GM04503 (cell line): ENCODE measurements at places on chromosomes 4 and X.

- no peak for DNase-seq
Observed at GRCh38 chrX:115958687-115959359, 211.7 kb upstream of the AGTR2 start.

DNA sequence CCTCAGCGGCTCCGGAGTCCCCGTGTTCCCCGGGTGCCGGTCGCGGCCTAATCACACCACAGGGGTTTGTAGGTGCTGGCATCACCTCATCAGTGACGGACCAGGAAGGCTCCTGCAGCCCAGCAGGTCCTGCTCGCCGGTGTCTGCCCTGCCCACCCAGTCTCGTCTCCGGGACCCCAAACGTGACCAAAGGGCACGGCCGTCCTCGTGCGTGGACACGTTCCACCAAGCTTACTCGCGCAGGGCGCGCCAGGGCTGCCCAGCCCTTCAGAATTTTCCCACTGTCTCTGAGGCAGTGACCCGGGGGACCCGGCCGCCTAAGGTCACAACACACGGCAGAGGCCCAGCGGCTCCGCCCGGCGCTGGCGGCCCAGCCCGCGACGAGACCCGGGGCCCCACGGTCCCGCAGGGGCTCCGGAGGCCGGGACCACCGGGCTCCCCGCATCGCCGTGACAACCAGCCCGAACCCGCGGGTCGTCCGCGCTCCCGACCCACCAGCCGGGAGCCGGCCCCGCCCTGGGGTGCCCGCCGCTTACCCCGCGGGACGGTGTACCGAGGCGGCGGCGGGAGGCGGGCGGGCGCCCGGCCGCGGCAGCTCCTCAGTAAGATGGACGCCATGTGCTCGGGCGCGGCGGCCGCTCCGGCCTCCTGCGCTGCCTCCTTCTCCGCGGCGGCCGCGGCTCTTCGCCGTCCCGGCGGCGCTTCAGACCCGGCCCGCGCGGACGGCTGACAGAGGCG lies 454 bp downstream of the LETM1 start:
- no peak for DNase-seq

- no peak for DNase-seq
Observed at GRCh38 chrX:149611623-149612175, 16.6 kb upstream of the HSFX2 start.

- no peak for DNase-seq
Observed at GRCh38 chr4:112973750-112974251, 75.7 kb upstream of the ANK2 start.

- no peak for DNase-seq
Observed at GRCh38 chrX:131273011-131273410, 16.1 kb downstream of the IGSF1 start.

DNA sequence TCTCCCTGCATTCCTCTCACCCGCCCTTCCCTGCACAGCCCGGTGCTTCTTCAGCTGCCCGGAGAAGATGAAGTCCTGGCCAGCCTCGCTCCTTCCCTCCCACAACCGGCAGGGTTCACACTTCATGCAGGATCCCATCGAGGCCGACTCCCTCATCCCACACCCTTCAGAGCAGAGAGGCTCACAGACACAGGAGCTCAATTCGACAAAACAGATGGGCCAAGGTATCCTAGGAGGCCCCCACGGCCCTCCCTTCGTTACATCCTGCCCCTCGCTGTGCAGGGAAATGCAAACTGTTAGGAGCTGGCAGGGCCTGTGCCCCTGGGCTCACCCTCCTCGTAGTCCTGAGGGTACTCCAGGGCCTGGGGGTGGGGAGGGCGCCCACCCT lies 238.1 kb downstream of the DHRSX start:
- DNase-seq, result no peak

- no peak for DNase-seq
Observed at GRCh38 chr4:70300215-70300614, 34.6 kb upstream of the CABS1 start.

- DNase-seq, result no peak
Observed at GRCh38 chrX:1649621-1650020, 34.8 kb downstream of the ASMT start.

DNA sequence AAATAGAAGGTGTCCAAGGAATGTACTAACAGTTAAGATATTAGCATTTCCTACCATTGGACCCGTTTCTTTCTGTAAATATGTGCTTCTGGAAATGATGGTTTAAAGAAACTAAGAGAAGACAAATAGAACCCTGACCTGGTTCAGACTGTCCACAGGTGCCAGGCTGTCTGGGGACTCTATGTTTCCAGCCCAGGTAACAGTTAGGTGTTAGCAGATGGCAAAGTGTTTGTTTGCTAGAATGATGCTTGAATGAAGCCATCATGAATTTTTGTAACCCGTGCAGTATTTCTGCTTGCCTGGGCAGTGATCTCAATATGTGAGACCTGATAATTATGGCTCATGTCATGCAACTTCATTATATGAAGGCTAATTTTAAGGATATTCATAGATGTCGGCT lies 87.5 kb downstream of the LRRC66 start:
- DNase-seq, result no peak

DNA sequence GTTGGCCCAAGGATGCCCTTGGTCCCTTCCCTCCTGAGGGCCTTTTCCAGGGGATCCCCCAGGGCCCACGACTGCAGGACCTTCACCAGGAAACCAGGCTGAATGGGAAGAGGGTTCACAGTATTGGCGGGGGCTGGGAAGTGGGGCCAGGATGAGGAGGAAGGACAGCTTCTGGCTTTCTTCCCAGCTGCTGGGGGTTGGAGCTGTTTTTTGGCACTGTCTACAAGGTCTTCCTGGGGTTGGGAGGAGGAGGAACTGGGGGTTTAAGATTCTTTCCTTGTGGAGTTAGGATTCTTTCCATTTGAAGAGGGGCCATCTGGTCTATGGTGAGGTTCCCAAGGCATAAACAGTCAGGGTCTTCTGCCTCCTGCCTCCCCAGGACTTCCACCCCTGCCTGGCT lies 64.8 kb downstream of the KIF4A start:
- DNase-seq, result no peak

DNA sequence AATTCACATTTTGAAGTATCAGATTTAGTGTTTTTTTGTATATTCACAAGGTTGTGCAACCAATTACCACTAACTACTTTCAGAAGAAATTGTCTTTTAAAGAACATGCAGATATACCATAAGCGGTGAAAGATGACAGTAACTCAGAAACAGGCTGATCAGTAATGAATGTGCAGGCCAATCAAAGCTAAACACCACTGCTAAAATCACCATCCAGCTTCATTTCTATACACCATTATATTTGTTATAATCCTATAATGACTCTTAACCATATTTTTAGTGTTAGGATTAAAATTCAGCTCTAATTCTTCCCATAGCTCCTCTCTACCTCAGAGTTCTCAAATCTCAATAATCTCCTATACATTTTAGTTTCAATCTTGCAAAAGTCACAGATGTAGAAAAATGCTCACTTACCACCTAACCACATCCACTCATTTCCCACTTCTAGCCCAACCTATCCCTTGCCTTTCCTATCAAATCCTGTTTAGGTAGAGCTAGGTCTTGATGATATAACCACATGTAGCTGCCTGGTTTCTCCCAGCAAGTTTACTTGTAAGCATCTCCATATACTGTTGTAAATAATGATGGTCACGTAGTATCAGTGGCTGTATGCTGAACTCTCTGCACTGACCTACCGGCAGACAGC lies 16.6 kb downstream of the COQ2 start:
- no peak for DNase-seq
